GM04504 (cell line): ENCODE measurements at places on chromosomes 13 and 19.
A peak's percentile ranks its signal among the peaks of the same experiment; 100 is the strongest.

DNA sequence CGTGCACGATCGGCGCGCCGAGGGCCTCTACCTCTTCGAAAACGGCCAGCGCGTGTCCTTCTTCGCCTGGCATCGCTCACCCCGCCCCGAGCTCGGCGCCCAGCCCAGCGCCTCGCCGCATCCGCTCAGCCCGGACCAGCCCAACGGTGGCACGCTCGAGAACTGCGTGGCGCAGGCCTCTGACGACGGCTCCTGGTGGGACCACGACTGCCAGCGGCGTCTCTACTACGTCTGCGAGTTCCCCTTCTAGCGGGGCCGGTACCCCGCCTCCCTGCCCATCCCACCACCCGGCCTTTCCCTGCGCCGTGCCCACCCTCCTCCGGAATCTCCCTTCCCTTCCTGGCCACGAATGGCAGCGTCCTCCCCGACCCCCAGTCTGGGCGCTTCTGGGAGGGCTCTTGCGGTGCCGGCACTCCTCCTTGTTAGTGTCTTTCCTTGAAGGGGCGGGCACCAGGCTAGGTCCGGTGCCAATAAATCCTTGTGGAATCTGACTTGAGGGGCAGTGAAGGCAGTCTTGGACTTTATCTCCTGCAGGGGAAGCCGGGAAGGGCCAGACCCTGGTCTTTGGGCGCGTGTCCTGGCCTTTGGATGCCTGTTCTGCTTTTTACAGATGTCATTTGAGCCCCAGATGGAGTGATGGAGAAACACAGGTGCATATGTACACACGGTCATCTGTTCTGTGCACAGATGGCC, 2.2 kb downstream of the CLEC11A start:
- no peak for DNase-seq

DNA sequence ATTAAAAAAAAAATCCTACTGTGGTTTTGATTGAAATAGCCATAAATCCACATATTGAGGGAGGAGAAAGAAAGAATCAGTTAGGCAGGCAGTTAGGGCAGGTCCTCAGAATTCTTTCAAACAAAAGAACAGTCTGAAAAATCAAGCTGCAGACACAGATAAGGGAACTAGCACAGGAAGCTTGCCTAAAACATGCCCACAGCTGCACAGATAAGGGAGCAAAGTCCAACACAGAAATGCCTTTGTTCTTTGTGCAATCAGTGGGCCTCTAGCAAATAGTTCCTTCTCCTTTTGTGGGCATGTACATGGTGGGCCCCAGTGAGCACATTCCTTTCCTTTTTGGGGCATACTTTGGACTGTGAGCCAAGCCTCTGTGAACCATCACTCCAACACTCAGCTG, 42.7 kb downstream of the UTP14C start:
- no peak for DNase-seq

GRCh38 chr19:54560881-54561385, 12.7 kb upstream of the LILRA2 start:
- DNase-seq: no peak

- DNase-seq: peak; percentile 92
Observed at GRCh38 chr13:46296115-46296822, 84.5 kb downstream of the LRRC63 start.

DNA sequence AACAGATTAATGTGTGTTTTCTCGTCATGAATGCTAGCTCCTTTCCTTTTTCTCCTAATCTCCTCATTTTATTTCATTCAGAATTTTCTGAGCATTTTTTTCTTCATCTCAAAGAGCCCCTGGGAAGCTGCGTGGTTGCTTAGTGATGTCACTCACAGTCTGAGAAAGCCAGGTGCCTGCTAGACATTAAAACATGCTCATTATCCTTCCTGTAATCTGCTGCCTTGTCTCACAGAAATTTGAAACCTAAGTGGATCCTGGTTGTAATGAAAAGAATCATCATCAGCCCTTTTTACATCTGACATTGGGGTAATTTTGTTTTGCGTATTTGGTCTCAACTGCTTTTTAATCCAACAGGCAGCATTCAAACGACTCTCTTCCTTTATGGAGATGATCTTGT, 108.2 kb upstream of the RNF113B start:
- DNase-seq: no peak

- DNase-seq: no peak
Observed at GRCh38 chr13:48436661-48437288, 23.9 kb upstream of the LPAR6 start.

- no peak for DNase-seq
Observed at GRCh38 chr13:51158365-51158764, 47.3 kb upstream of the C13orf42 start.

DNA sequence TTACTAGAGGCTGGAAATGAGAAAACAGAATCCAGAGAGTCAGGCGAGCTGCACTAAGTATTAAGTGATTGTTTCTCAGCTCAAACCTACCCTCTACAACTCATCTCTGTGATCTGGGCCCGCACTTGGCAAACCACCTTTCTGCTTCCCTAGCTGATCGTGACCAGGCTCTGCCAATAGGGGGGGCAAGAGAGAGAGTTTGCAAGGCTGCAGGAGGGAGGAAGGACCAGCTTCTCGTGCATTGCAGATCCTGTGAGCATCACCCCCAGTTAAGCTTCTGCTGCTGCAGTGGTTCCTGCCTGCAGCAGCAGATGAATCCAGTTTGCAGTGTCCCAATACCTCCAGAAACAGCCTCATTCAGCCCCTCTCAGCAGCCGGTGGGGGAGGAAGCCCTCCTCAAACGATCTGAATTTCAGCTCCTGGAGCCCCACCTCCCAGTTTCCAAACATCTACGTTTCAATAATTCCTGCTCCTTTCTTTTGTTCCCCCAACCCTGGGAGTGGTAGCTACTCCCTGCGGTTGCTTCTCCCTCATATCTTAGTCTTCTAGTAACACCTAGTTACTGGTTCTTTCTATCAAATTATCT, 20.0 kb downstream of the XRCC1 start:
- peak; percentile 51 for DNase-seq

- DNase-seq: no peak
Observed at GRCh38 chr19:15313649-15314279, 18.6 kb downstream of the BRD4 start.

DNA sequence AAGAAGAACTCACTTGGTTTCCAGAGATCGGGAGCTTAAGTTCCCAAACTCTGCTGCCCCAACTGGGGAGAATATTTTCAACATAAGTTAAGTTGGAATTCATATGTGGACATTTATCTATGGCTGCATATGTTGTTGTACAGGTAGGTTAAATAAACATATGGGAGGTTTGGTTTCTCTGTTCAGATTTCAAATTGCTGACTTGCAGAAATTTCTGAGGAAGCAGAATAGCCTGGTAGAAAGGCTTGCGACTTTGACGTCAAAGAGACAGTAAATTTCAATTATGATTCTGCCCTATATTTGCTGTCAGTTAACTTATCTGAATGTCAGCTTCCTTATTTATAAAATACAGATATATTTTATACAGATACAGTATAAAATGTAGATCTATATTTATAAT, 40.0 kb upstream of the TPP2 start:
- DNase-seq: no peak

DNA sequence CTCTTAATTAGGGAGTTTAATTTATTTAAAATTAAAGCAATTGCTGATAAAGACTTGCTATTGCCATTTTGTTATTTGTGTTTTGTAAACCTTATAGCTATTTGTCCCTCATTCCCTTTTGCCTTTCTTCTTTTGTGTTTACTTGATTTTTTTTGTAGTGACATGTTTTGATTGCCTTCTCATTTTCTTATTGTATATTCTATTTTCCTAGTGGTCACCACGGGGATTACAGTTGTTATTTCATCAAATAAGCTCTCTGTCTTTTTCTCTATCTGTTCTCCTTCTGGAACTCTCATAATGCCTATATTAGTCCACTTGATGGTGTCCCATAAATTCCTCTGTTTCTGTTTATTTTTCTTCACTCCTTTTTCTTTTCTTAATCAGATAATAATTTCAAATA, 64.4 kb upstream of the FRY start:
- DNase-seq: no peak

- no peak for DNase-seq
Observed at GRCh38 chr13:65339241-65339640, 1890.9 kb downstream of the PCDH9 start.

DNA sequence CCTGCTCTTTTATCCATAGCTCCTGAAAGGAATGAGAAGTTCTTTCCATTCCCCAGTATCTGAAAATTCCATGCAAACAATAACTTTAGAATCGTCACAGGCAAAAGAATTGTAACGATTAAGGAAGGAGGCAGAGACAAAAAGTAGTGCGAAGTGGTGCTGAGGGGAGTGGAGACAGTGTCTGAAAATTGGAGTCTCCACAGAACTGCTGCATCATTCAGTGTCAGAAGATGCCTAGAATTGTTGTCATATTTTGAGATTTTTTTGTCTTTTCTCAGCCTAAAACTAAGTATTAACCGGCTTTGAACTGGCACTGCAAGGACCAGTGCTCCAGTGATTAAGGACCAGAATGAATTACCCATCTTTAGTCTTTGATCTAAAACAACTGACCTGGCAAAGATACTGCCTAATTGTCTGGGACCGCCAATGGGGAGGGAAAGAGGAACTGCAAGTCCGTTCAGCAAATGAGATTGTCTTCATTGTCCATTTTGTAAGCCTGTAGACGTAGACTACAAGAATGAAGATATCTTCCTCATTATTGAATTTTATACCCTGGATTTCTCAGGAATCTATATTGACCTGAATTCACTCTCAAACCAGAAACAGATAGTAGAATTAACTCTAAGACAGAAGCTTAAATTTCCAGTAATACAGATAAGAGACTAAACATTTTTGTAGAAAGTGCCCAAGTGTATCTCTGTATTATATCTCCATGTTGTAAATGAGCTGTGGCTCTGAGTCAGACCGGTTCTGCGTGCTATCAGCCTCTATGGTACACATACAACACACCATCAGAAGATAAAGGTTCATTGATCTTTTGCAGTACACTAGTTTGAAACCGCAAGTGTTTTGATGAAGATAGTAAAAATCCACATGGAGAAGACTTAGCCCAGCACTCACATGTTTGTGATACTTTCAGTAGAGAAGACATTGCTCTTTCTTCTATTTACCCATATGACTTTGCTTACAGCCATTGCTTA, 293.2 kb downstream of the EFNB2 start:
- DNase-seq: no peak

GRCh38 chr19:55398200-55398925, 9.2 kb downstream of the UBE2S start:
- no peak for DNase-seq

- no peak for DNase-seq
Observed at GRCh38 chr19:5908773-5909442, 4.2 kb downstream of the VMAC start.

GRCh38 chr19:7759156-7759555, 3.9 kb upstream of the CLEC4M start:
- DNase-seq: no peak

DNA sequence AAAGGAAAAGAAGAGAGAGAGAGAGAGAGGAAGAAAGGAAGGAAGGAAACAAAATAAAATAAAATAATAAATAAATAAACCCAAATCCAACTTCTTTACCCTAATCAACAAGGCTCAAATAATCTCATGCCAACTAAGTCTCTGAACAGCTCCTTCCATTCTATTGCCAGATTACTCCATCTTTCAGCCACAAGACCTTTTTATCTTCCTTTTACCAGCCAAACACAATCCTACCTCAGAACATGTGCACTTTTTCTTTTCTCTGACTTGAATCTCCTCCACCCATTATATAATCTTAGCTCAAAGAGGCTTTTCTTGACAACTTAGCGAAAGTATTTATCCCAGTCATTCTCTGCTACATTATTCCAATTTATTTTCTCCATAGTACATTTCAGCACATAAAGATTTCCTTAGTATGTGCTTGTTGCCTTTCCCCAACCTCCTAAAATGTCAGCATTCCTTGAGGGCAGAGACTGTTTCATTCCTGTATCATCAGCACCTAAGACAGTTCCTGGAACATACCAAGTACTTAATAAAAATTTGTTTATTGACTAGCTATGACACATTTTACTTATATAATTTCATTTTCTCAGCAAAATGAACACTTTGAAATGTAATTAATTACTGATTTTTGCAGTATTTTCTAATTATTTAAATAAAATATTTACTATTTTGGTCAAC, 33.5 kb upstream of the USPL1 start:
- no peak for DNase-seq

DNA sequence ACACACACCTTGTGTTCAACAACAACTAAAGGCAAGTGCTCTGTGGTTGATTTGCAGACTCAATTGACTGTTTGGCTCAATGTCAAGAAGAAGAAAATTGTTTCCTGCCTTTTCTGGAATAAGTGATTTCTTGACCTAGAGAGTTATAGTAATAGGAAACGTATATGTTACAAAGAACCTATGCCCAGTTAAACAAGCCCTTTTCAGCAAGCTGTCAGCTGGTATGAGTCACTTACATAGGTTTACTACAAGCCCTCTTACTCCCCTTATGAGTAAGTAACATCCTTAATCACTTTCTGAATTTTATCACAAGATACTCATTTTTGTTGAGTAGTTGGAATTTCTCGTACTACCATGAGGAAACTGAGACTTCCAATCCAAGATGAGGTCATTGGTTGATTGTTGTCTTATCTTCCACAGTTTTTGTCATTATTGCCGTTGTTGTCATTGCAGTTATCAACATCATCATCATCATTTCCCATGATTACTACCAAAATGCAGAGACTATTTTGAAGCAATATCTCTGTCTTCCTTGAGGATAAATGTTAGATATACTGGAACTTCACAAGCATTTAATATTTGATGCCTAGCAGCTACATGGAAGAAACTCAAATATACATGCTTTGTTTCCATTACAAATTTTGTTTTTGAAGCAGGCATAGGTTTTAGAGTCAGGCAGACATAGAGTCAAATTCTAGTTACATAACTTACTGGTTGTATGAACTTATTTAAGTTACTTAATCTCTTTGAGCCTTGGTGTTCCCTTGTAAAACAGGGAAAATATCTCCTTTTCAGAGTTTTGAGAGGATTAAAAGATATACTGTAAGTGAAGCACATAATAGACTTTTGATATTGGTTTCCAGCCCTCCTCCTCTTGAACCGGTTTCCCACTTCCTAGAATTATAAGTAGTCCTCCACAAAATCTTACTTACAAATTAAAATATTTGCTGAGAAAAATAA, 106.0 kb downstream of the RAP2A start:
- no peak for DNase-seq

DNA sequence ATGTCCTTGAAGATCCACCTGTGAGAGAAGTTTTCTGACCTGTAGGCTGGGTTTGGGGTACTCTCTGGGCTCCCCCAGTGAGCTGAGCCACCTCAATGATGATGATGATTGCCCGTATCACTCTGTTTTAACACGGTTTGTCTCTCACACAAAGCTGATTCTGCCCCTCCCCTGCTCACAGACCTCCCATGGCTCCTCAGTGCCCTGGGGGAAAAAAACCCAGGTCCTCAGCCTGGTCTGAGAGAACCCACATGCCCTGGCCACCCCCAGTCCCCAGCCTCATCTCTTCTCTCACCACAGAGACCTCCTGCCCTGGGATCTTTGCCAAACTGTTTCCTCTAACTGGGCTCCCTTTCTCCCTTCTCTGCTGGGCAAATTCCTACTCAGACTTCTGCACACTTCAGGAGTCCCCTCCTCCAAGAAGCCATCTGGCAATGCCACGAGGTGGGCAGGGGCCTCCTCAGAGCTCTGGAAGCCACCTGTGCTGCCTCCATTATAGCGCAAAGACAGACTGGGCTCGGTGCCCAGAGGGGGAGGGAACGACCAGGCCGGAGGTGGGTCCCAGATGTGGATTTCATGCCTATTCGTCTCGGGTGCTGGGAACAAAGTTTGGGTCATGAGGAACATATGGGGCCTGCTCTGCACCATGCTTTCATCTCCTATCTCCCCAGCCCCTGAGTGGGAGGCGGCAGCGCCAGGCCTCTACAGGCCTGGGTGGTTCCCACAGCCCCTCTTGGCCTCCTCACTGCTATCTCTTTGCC, 8.5 kb upstream of the CA11 start:
- DNase-seq: no peak
